ENCODE measurements at places on chromosomes 3 and 15. TPM values are rescaled to one million over a fixed set of nuclear protein-coding genes. Genes with fewer than 3 reads are reported as not detected.

CRYGS gene
- 21.0 TPM for polyA plus RNA-seq

GRCh38 chr15:39908186-39908585 is 11.9 kb downstream of the GPR176 start:
- no peak for DNase-seq

GOLGA8R gene
- polyA plus RNA-seq, result 0.73 TPM

GRCh38 chr15:46460431-46461094 is 825.7 kb downstream of the SQOR start:
- no peak for DNase-seq

DNA sequence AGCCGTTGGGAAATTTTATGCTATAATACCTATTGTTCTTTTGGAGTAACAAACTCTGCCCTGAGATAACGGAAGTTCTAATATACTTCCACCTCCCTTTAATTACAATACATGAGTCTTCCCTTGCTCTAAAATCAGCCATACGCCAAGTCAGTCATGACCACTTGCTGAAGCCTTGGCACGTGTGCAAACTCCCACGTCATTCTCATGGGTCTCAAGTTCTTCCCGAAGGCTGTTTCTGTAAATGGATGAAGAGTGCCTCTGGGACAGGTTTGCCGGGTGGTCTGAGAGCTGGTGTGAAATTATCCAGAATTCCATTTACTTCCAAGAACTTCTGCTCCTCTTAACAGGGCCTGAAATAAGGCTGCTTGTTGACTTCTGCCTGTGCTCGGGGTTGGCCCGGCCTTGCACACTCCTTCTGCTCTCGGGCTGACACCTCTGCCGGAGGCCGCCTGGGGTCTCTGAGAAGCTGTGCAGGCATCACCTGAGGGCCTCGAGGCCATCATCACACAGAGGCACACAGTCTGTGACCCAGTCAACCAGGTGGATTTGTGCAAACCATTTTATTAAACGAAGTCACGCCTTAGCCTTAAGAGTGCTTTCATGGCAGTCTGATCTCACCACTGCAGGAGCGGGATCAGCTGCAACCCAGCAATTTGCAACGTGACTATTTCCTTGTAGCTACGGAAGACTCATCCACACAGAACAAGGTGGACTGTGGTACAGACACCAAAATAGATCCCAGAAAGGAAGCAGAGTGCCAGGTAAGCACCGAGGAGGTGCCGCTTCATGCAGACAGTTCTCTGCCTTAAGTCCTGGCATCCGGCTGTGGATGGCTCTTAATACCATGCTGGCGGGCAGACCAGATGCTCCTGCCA is 120.1 kb downstream of the ADAMTS17 start:
- DNase-seq, result no peak

DNA sequence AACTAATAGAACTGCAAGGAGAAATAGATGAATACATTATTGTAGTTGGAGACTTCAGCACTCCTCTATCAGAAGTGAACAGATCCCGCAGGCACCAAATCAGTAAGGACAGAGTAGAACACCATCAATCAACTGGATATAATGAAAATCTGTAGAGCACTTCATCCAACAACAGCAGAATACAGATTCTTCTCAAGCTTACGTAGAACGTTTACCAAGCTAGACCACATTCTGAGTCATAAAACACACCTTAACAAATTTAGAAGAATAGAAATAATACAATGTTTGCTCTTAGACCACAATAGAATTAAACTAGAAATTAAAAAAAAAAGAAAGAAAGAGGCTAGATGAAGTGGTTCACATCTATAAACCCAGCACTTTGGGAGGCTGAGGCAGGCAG is 70.7 kb upstream of the NEDD4 start:
- no peak for DNase-seq

NUDT16 gene
- polyA plus RNA-seq, result 21.2 TPM

DNA sequence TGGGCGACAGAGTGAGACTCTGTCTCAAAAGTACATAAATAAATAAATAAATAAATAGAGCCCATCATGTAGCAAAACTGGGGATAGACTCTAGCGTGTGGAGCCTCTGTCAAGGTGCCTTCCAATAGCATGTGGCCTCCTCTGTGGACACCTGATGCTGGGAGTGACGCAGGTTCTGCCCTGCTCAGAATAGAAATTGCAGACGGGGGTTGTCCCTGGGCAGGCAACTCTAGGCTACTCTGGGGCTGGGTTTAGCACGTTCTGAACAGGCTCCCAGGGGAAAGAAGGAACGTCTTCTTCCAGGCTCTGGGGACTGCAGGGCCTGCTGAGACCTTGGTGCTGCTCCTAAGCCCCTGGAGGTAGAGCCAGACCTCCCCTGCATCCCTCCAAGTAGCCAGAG is 65.3 kb downstream of the EPHB3 start:
- no peak for DNase-seq

DPPA4 gene
- 14.2 TPM for polyA plus RNA-seq

GRCh38 chr3:126912027-126912422 is 70.9 kb upstream of the PLXNA1 start:
- DNase-seq, result no peak

ESYT3 gene
- 0.27 TPM for polyA plus RNA-seq

ZNF620 gene
- 2.6 TPM for polyA plus RNA-seq

CCPG1 gene
- 28.9 TPM for polyA plus RNA-seq

C3orf85 gene
- polyA plus RNA-seq, result 0.32 TPM

GRCh38 chr3:61401359-61401758 is 150.1 kb upstream of the FHIT start:
- DNase-seq, result no peak

DNA sequence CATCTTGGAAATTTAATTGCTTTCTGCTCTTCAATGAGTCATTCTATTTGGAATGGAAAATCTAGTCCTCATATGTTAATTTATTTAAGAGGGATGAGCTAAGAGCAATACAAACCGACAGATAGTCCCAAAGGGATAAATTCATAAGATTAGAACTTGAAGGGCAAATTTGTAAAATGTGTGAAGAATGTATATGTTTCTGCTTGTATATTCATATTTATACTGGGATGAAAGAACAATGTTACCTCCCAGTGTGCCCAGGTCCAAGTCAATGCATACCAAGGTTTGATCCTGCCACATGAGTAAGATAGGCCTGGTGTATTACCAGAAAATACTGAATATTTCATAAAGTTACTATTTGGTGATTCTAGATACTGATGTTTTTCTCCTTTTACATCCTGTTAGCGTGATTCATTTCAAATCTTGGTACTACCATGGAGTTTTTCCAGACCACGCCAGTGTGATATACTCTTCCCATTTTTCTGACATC is 255.6 kb upstream of the SEMA6D start:
- DNase-seq, result no peak

GPR27 gene
- 1.7 TPM for polyA plus RNA-seq

DNA sequence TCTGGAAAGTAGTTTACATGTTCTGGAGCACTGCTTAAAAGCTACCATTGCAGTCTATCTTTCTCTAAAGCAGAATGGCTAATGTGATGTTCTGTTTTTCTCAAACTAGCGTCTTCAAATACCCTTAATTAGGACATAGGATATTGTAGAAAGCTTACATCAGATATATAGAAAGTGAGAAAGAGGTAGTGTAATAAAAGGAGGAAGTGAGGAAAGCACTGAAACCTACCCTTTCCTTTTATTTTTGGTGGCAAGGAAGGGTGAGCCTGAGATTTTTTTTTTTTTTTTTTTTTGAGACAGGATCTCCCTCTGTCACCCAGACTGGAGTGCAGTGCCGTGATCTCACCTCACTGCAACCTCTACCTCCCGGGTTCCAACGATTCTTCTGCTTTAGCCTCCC is 9.4 kb downstream of the SENP2 start:
- DNase-seq, result no peak

DNA sequence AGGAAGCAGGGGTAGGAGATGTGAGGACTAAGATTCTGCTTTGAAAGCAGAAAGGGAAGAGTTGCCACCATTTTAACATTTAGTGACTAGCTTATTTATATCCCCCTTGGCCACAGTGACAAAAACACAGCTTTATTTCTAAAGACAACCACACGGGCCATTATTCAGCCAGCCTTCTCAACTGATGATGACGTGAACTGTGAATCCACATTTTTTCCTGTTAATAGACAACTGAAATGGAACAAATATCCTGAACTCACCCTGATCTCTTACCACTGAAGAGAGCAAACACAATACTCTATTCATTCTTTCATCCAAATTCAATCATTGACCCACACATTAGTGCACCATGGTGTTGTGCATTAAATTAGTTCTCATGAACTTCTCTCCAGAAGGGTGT is 145.1 kb downstream of the TNIK start:
- no peak for DNase-seq

GPR171 gene
- polyA plus RNA-seq, result 42.6 TPM

DNA sequence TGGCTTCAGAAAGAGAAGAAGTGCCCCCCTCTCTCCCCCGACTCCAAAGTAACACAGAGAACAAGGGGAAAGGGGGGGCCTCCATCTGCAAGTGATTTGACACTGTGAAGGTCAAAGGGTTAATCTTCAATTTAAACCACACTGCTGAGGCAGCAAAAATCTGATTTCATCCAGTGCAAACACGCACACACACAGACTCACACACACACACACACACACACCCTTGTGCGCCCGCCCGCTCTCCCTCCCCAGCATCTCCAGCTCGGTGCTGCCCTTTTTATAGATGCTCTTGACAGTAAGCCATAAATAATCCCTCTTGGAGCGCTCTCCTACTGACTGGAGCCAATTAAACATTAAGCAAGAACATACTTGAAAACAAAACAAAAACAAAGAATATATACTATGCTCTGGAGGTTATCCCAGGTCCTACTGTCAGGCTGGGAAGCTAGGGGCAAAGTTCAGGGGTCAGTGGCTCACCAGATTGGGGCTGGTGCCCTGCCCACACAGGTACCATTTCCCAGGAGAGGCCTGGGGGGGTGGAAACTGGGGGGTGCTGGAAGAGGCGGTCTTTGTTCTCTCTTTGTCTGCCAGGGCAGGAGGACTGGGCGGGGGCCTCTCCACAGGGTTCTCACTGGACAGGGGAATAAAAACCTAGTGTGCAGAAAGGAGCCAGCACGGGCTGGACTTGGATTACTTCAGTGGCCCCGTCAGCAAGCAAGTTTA is 16.3 kb downstream of the BMF start:
- no peak for DNase-seq

BNC1 gene
- 6.8 TPM for polyA plus RNA-seq

DNA sequence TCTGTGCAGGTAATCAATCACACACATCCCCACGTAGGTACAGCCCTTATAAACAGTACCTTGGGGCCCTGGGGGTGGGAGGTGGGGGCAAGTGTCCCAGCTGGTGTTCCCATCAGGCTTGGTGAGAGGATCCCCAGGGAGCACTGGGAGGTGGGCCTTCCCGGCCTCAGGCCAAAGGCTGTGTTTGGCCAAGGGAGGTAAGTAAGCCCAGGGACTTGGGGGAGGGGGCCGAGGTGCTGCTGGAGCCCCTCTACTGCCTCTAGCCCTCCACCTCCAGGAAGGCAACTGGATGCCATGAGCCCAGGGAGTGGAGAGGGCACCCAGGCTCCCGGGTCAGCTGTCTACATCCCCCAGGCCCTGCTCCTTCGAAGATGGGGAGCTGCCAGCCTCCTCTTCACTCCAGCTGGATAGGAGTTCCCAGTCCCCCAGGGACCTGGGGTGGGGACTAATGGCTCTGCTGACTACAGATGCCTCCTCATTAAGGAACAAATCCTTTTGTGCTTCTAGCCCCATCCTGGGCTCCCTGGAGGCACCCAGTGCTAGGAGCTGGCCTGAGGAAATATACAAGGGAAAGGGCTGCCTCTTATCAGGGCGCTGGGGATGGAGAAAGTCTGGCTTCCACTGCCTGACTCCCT is 33.1 kb downstream of the RNU5B-1 start:
- no peak for DNase-seq

HGD gene
- polyA plus RNA-seq, result 1.9 TPM

DNA sequence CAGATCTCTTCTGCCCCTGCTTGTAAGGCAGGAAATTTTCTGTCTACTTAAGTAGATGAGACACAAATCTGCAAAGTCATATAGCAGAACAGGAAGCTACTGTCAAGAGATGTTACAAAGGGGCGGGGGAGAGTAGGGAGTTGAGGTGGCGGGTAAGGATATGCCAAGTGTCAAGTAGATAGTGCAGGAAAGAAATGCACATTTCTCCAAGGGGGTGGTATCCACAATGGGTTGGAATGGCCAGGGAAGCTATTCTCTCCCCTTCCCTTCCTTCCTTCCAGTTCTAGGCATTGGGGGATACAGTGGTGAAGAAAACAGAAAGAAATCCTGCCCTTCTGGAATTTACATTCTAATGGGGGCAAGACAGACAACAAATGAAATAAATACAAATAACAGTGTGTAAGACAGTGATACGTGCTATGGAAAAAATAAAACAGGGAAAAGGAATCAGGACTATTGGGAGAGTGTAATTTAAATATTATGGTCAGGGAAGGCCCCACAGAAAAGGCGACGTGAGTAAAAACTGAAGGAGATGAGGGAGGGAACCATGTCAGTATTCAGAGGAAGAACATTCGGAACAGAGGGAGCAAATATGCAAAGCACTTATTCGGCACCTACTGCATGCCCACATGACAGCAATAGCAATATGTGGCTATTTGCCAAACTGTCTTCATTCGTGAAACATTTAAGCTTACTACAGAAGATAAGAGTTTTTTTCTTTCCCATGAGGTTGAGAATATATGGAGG is 42.8 kb upstream of the RNU6-1 start:
- peak; percentile 37 for DNase-seq

- DNase-seq, result no peak
Measured at GRCh38 chr3:13543253-13543652, 5.7 kb upstream of the FBLN2 start.

- no peak for DNase-seq
Measured at GRCh38 chr3:191774485-191774884, 313.5 kb downstream of the PYDC2 start.

CDV3 gene
- 166 TPM for polyA plus RNA-seq

DNA sequence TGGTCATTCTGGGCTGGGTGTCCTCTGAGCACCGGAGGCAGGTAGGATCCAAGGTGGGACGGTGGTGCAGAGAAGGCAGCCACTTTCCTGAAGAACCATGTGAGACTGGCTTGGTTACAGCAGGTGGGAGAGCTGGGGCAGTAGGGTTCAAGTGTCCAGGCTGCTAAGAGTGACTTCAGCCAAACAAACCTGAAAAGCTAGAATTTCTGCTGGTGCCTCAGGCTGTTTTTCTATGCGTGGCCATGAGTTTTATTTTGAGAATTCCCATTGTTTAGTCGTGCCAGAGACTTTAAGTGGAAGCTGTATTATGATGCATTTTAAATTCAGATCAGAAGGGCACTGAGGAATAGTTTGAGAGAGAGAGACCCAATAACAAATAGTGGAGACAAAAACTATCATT is 20.1 kb downstream of the USP13 start:
- no peak for DNase-seq

DNA sequence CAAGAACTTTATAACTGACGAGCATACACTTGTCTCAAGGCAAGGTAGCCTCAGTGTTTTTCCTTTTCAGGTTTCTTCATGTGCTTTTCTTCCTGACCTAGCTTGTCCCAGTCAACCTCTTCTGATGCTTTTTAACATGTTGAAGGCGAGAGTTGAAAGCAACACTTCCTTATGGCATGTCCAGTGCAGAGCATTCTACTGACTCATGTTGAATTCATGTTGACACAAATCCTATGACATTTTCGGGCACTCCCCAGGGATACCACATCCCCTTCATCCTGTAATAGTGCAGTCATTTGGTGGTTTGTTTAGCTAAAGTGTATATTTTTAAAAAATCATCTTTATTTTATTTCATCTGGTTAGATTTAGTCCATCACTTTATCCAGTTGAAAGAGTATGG is 75.9 kb upstream of the CBLB start:
- DNase-seq, result no peak

- DNase-seq, result peak; percentile 82
Measured at GRCh38 chr3:57169872-57170623, 4.9 kb upstream of the IL17RD start.

NAALADL2 gene
- 0.68 TPM for polyA plus RNA-seq

GRCh38 chr3:157239082-157239704 is 79.2 kb upstream of the CCNL1 start:
- peak; percentile 30 for DNase-seq

Data from thymus (tissue), 14 donors.